ENCODE measurements at places on chromosomes 3 and 15. TPM values are rescaled to one million over a fixed set of nuclear protein-coding genes. Genes with fewer than 3 reads are reported as not detected.

- H3K27ac ChIP-seq, result no peak overlapping the region
- peaks cover 8% of the 10 kb centered on the region for H3K4me1 ChIP-seq
- peak overlapping the region; percentile 63 for H3K4me3 ChIP-seq
Observed at GRCh38 chr15:36877796-36878683, 222.3 kb downstream of the MEIS2 start.

Gene ITIH1
- total RNA-seq, result not detected

- no peak overlapping the region for H3K27ac ChIP-seq
- H3K27me3 ChIP-seq, result no peaks in the 10 kb centered on the region
- H3K4me1 ChIP-seq, result no peaks in the 10 kb centered on the region
- DNase-seq, result no peak
Observed at GRCh38 chr3:71008350-71008935, 575.1 kb downstream of the FOXP1 start.

DNA sequence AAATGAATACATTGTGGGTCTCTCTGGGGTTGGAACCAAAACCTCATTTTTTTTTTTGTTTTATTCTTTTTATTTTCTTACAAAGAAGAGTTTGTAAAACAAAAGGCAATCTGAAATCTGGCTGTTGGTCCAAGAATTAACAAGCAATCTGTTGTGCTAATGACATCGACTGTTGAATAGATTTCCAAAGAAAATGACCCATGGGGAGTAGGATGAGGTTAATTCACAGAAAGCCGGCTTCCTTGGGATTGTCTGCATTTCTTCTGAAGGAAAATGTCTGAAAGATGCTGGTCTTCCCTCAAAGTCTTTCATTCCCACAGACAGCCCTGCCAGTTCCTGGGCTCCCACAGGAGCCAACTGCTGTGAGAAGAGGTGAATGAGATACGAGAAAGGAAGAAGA is 92.9 kb downstream of the LRRC3B start:
- H3K4me3 ChIP-seq, result no peak overlapping the region
- no peak overlapping the region for H3K27ac ChIP-seq
- H3K27me3 ChIP-seq, result no peaks in the 10 kb centered on the region
- DNase-seq, result no peak

Gene SLC7A14
- total RNA-seq, result 6.2 TPM

- peaks cover 4% of the 10 kb centered on the region for H3K36me3 ChIP-seq
- no peak overlapping the region for H3K27ac ChIP-seq
- H3K4me1 ChIP-seq, result no peaks in the 10 kb centered on the region
- H3K27me3 ChIP-seq, result no peaks in the 10 kb centered on the region
- DNase-seq, result no peak
- H3K4me3 ChIP-seq, result no peak overlapping the region
Observed at GRCh38 chr3:55795746-55796145, 308.6 kb upstream of the WNT5A start.

DNA sequence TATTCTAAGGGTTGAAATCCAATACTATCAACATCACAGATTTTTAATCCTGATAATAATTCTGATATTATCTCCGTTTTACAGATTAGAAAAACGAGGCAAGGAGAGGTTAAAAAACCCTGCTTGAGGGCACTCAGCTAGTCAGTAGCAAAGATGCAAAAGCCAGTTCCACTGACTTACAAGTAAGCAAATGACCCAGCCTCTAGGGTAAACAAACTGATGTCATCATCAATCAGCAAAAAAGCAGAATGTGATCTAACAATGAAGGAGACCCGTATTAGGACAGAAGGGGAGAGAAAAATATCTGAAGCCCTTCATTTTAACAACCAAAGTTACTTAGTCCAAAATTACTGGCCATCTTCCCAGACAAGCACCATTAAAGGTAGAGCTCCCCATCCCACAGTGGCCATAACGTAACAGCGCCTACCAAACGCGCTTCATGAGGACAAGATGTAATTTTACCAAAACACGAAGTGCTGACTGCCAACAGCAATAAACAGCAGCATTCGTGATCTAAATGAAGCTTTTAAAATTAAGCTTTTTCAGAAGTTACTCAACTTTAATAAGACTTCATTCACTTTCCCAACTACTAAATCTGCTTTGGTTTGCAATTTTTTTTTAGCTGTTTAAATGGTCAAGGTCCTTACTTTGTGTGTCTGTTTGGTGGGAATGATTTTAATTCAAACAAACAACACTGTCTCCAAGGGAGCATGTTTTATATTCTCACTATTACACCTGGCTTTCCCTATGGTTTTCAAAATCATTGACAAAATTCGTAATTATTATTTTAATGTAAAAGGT is 176.6 kb downstream of the OSBPL10 start:
- DNase-seq, result no peak
- no peak overlapping the region for H3K4me3 ChIP-seq
- no peaks in the 10 kb centered on the region for H3K27me3 ChIP-seq
- H3K36me3 ChIP-seq, result no peaks in the 10 kb centered on the region
- no peaks in the 10 kb centered on the region for H3K4me1 ChIP-seq

Gene CCR1
- total RNA-seq, result not detected

Gene TARS3
- 40.1 TPM for total RNA-seq

DNA sequence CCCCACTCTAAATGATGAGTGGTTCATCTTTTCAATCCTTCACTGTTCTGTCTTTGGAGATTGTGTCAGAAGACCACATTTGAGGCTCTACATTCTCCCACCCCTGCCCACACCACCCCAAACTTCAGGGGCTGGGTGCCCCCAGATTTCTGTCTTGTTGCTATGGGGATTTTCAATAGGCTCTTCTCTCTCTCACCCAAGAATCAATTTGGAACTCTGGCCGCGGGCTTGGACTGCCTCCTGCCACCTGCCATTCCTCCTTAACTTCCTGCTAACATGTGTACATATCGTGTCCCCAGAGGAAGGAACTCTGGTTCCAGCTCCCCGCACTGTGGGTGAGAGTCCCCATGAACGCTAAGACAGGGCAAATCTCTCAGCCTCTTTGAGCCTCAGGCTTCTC is 67.4 kb upstream of the LARS2 start:
- no peak overlapping the region for H3K27ac ChIP-seq
- DNase-seq, result no peak
- peaks cover 2% of the 10 kb centered on the region for H3K27me3 ChIP-seq
- H3K4me3 ChIP-seq, result no peak overlapping the region

DNA sequence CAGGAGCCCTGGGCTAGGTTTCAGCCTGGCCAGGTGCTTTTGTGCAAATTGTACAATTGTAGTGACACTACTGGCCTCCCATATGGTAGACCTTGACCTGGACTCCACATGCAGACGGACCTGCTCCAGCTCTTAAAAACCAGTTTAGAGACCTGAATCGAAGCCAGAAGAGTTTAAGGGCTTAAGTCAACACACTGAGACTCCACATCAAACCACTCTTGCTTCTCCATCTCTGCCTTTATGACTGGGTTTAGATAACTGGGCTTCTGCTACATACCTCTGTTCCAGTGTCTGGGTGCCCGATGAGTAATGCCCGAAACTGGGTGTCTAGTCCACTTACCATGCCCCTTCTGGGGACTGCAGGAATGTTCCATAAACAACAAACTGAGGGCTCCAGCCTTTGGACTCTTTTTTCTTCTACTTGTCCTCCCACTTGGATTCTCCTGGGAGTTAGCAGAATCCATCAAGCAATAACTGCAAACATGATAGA is 32.8 kb downstream of the TMEM212 start:
- H3K27ac ChIP-seq, result no peak overlapping the region
- H3K27me3 ChIP-seq, result no peaks in the 10 kb centered on the region
- DNase-seq, result no peak
- H3K4me1 ChIP-seq, result peaks cover 3% of the 10 kb centered on the region
- H3K4me3 ChIP-seq, result no peak overlapping the region

DNA sequence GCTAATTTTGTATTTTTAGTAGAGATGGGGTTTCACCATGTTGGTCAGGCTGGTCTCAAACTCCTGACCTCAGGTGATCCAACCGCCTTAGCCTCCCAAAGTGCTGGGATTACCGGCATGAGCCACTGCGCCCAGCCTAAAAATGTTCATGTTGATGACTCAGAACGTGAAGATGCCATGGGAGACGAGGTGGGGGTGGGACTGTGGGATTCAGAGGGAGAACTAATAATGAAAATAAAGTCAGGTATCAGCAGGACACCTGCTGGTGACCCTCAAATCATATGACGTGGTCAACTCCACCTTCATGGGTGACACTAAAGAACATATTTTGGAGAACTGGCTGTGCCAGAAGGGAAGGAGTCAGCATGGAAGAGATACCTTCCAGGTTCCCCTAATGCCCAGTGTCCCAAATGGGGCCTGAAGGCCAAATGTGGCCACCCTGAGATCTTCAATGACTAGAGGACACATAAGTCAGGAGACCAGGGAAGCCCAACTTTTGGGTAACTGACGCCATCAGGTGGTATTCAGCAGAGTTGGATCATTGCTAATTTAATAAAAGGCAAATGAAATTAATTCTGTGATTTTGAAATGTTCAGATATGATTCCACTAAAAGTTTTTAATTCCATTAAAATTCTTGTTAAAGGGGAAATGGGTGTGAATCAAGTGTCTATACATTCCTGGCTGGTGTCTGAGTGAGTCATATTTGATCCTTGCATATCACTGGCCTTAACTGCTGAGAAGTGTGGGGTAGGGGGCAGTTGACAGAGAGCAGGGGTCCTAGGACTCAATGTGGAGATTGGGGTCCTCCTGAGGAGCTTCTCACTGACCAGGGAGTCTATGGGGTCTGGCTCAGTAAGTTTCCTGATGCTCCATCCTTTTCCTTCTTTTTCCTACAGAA is 88.6 kb upstream of the GSK3B start:
- no peaks in the 10 kb centered on the region for H3K4me1 ChIP-seq
- H3K4me3 ChIP-seq, result no peak overlapping the region
- H3K27ac ChIP-seq, result no peak overlapping the region
- no peaks in the 10 kb centered on the region for H3K36me3 ChIP-seq

Gene ACKR4
- 0.22 TPM for total RNA-seq

DNA sequence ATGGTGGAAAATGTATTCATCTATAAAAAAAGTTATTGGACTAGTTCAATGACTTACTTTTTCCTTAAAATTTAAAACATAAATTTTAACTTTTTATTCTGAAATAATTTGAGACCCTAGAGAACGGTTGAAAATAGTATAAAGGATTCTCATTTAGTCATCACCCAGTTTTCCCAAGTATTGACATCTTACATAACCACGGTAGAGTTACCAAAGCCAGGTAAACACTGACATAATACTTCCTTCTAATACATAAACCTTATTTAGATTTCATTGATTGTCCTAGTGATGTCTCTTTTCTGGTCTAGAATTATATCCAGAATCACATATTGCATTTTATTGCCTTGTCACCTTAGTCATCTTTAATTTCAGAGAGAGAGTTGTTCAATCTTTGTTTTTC is 319.1 kb downstream of the LPP start:
- H3K27me3 ChIP-seq, result no peaks in the 10 kb centered on the region
- no peak overlapping the region for H3K4me3 ChIP-seq
- H3K36me3 ChIP-seq, result no peaks in the 10 kb centered on the region
- no peak overlapping the region for H3K27ac ChIP-seq

GRCh38 chr15:27084844-27085243 is 113.9 kb downstream of the GABRG3 start:
- H3K27me3 ChIP-seq, result no peaks in the 10 kb centered on the region
- H3K4me3 ChIP-seq, result no peak overlapping the region
- H3K36me3 ChIP-seq, result no peaks in the 10 kb centered on the region
- H3K27ac ChIP-seq, result no peak overlapping the region
- peaks cover 19% of the 10 kb centered on the region for H3K4me1 ChIP-seq

Gene MKRN2OS
- total RNA-seq, result not detected

- no peak for DNase-seq
- no peaks in the 10 kb centered on the region for H3K4me1 ChIP-seq
- H3K4me3 ChIP-seq, result no peak overlapping the region
- H3K27ac ChIP-seq, result no peak overlapping the region
Observed at GRCh38 chr15:81254277-81254915, 57.7 kb downstream of the IL16 start.

DNA sequence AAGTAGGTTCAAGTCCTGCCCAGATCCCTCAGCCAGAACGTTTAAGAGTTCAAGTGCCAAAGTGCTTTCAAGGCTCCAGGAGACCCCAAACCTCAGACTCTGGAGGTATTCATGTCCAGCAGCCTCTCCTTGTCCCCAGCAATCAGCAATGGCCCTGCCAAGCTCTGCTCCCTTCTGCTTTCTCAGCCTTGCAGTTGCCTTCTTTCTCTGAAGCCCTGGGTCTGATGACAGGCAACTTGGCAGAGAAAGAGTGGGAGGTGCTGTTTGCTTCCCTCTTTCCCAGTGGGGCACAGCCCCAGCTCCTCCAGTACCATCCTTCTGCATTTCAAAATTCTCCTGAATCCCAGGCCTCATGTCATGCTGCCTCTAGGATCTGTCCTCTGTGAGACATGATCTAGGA is 40.2 kb downstream of the ATP2B2 start:
- H3K27me3 ChIP-seq, result peaks cover 18% of the 10 kb centered on the region
- no peak for DNase-seq

GRCh38 chr15:44654858-44655257 is 8.6 kb downstream of the SPG11 start:
- H3K27ac ChIP-seq, result no peak overlapping the region
- H3K36me3 ChIP-seq, result no peaks in the 10 kb centered on the region
- DNase-seq, result no peak
- no peak overlapping the region for H3K4me3 ChIP-seq

Gene CAPN7
- 30.2 TPM for total RNA-seq

GRCh38 chr3:81788610-81789009 is 27.2 kb upstream of the GBE1 start:
- H3K27me3 ChIP-seq, result no peaks in the 10 kb centered on the region
- no peaks in the 10 kb centered on the region for H3K4me1 ChIP-seq
- no peaks in the 10 kb centered on the region for H3K36me3 ChIP-seq
- no peak for DNase-seq
- H3K27ac ChIP-seq, result no peak overlapping the region

DNA sequence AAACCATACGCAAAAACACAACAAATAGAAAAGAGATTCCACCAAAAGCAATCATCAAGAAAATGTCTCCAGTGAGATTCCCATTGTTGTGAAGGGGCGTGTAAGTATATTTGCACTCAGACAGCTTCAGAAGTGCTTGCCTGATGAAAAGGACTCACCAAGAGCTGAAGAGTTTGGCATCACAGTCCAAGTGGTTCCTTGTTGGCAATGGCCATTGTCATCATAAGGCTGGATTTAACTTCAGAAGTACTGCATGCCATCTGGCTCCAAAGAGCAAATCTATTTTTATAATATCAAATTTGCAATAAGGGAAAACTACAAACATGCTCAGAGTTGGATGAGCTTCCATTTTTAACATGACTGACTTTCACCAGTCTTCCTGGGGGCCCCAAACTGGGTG is 505.3 kb upstream of the NR2F2 start:
- H3K36me3 ChIP-seq, result no peaks in the 10 kb centered on the region
- no peaks in the 10 kb centered on the region for H3K27me3 ChIP-seq
- H3K27ac ChIP-seq, result no peak overlapping the region
- peaks cover 1% of the 10 kb centered on the region for H3K4me1 ChIP-seq
- no peak for DNase-seq
- H3K4me3 ChIP-seq, result no peak overlapping the region

Gene HTR3E
- not detected for total RNA-seq

DNA sequence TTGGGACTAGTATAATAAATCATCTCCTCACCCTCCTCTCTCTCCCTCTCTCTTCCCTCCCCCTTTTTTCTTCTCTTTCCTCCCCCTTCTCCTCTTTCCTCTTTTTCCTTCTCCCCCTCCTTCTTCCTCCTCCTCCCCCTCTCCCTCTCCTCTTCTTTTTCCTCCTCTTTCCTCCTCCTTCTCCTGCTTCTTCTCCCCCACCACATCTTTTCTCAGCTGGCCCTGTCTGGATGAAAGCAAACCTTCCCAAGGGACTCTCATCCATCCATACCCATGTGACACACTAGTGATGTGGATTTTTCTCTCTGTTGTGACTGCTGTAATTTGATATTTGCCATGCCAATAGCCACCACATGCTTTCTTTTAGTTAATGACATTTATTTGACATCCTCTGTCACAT is 127.2 kb downstream of the EBLN2 start:
- H3K4me3 ChIP-seq, result peak overlapping the region; percentile 13
- no peaks in the 10 kb centered on the region for H3K36me3 ChIP-seq
- H3K27me3 ChIP-seq, result peaks cover 5% of the 10 kb centered on the region
- DNase-seq, result no peak

All from glutamatergic neuron (in vitro differentiated cells).